ENCODE measurements at places on chromosomes 4 and X.
A peak's percentile ranks its signal among the peaks of the same experiment; 100 is the strongest.

DNA sequence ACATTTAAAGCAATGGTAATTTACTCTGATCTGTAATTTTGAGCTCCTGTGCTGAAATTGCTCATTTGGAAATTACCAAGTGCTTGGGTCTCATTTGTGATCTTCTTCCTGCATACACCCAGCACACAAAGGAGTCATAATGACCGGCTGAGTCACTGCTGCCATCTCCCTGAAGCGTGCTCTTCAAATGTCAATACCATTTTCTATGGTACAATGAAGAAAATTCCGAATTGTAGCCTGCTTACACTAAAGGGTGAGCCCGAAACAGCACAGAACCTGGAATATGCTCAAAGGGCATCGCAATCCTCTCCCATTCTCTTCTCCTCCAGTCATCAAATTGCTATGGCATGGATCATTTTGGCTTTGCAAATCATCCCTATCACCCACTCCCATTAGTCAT, 140.5 kb downstream of the GRIA3 start:
- no peak overlapping the region for H3K4me3 ChIP-seq
- H3K27ac ChIP-seq, result no peak overlapping the region
- no peak for DNase-seq
- no peaks in the 10 kb centered on the region for H3K36me3 ChIP-seq

- no peak overlapping the region for H3K4me3 ChIP-seq
- H3K4me1 ChIP-seq, result no peaks in the 10 kb centered on the region
- no peak for DNase-seq
- peak overlapping the region; percentile 77 for H3K27ac ChIP-seq
Observed at GRCh38 chr4:137534516-137534915, 2.2 kb upstream of the PCDH18 start.

DNA sequence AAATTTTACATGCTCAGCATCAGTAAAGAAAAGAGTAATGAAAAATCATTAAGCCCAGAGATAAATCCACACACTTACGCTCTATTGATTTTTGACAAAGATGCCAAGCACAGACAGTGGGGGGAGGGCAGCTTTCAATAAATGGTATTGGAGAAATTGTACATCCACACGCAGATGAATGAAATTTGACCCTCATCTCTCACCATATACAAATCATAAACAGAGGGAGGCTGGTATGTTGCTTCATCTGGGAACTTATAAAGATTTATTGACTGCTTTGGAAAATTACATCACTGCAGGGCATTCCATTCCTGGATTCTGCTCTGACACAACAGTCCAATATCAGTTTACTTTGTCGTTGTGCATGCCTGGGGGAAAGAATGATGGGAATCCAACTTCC, 58.4 kb upstream of the XAGE1A start:
- H3K27ac ChIP-seq, result no peak overlapping the region
- no peaks in the 10 kb centered on the region for H3K36me3 ChIP-seq
- H3K27me3 ChIP-seq, result no peaks in the 10 kb centered on the region

DNA sequence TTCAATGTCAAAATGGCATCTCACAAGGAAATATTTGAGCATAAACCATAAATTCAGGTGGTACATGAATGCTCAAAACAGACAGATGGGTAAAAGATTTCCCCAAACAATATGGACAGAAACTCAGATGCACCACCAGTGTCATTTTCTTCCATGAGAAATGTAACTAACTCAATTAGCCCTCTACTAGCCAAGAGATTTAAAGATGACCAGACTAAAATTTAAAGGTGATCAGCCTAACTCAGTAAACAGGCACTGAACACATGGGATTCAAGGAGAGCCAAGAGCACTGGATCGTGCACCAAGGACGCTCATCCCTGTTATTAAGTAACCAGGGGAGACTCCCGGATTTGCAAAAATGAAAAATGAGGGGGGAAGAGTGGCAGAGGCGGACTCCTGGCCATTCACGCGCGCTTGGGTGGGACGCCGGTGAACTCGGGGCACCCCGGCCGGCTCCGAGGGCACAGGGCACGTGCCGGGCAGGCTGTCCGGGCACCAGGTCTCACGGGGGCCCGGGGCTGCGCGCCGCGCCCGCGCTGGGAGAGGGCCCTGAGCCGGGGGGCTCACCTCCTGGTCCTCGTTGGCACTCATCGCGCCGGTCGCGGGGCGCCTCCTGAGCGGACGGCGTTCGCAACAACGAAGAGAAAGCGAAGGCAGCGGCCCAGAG, 490 bp downstream of the RWDD4 start:
- DNase-seq, result no peak
- H3K4me1 ChIP-seq, result no peaks in the 10 kb centered on the region
- peak overlapping the region; percentile 93 for H3K27ac ChIP-seq

GRCh38 chrX:15405846-15406245, 21.6 kb upstream of the VEGFD start:
- no peaks in the 10 kb centered on the region for H3K4me1 ChIP-seq
- H3K4me3 ChIP-seq, result no peak overlapping the region
- DNase-seq, result no peak

DNA sequence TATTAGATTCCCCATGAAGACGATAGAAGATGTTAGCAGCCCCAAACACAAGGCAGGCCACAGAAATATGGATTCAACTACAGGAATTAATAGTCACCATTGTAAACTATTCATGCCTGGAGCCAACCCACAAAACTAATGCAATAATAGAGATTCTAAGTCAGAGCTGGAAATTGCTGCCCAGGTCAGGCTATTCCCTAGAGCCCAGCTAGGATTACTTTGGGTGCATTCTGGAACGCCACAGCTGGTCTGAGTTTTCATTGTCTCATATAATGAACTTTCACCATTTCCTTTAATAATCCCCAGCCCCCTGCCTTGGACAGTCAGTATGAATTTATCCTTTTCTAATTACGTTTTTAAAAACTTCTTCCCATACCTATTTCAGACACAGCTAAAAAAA, 252.6 kb downstream of the PAPSS1 start:
- H3K27me3 ChIP-seq, result no peaks in the 10 kb centered on the region
- DNase-seq, result no peak
- H3K4me1 ChIP-seq, result no peaks in the 10 kb centered on the region
- no peaks in the 10 kb centered on the region for H3K36me3 ChIP-seq
- no peak overlapping the region for H3K27ac ChIP-seq

DNA sequence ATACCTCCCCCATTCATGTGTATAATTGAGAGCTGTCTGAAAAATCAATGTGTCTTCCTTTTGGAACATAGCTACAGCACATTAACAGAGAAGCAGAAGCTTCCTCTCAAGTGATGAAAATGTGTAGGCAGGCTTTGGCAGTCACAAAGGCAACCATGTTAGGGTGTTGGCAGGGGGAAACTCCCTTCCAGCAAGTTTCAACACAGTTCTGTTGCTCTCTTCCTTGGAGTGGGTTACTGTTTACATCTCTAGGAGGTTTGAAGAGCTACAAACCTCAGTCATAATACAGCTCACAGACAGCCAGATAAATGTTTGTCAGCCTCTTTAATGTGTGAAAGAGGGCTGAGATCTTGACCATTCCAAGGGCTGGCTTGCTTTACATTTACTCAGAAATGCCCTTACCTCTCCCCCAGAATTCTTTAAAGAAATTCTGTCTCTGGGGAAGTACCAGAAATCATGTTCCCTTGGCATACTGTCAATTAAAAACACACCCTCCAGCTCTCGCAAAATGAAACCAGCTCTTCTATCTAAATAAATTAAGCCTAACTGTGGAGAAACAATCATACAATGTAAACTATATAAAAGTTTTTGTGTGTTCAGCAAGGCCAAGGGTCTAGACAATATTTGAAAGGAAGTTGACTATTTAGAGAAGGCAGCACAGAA, 18.9 kb downstream of the ZBTB33 start:
- H3K36me3 ChIP-seq, result no peaks in the 10 kb centered on the region
- peak; percentile 14 for DNase-seq
- H3K4me3 ChIP-seq, result no peak overlapping the region
- H3K4me1 ChIP-seq, result no peaks in the 10 kb centered on the region

DNA sequence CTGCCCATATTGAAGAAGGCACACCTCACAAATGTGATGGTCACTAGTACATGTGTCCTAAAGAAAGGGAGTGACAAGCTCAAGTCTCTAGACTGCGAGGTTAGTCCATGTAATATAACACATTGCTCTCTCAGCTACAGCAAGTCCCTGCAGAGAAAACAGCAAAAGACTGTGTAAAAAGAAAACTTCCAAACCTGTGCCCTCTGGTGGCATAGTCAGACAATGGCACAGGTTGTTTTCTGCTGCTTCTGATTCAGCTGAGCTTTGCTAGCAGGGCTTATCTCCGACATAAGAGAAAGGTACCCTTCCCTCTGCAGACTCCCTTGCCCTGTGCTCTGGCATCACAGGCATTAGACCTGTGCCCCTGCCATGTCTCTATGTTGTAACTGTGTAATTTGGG, 1.4 kb upstream of the SERPINA7 start:
- H3K27me3 ChIP-seq, result no peaks in the 10 kb centered on the region
- H3K27ac ChIP-seq, result no peak overlapping the region
- no peak for DNase-seq
- H3K36me3 ChIP-seq, result no peaks in the 10 kb centered on the region

DNA sequence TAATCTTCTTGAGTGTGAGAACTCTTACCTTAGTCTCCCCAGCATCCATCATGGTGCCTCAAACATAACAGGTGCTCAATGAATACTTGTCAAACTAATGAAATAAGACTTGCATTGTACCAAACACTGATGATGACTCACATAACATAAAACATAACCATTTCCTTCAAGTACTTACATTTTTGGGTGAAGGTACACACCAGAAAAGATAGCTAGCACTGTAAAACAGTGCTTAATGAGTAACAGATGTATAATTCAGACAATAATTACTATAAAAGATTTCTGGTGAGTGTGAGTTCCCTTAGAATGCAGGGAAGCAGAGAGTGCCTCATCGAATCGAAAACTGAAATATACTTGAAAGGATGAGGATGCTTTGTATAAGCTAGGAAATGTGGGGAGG, 70.1 kb upstream of the HCCS start:
- H3K4me1 ChIP-seq, result no peaks in the 10 kb centered on the region
- no peak overlapping the region for H3K4me3 ChIP-seq
- no peak for DNase-seq
- H3K27ac ChIP-seq, result no peak overlapping the region

GRCh38 chr4:79209822-79210635, 115.8 kb downstream of the NAA11 start:
- no peaks in the 10 kb centered on the region for H3K27me3 ChIP-seq
- H3K36me3 ChIP-seq, result no peaks in the 10 kb centered on the region
- no peak overlapping the region for H3K4me3 ChIP-seq
- H3K27ac ChIP-seq, result no peak overlapping the region

GRCh38 chr4:66728280-66728679, 817.0 kb downstream of the CENPC start:
- H3K4me3 ChIP-seq, result no peak overlapping the region
- H3K4me1 ChIP-seq, result no peaks in the 10 kb centered on the region
- no peaks in the 10 kb centered on the region for H3K36me3 ChIP-seq
- no peak overlapping the region for H3K27ac ChIP-seq
- no peak for DNase-seq

DNA sequence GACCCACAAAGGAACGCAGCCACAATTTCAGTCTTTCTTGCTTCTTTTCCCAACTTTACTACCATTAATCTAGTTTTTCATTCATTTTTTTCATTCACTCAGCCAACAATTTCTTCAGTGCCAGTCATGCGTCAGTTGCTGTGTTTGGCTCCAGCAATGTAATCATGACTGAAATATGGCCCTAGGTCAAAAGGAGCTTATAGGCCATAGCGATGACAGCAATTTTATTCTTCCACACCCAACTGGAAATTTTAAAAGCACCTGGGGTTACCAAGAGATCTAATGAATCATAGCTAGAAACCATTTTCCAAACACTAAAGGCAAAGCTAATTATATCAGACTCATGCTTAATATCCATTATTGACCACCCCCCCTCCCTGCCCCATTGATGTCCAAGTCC, 29.8 kb upstream of the C1QTNF7 start:
- H3K27me3 ChIP-seq, result no peaks in the 10 kb centered on the region
- DNase-seq, result no peak
- no peak overlapping the region for H3K27ac ChIP-seq
- H3K36me3 ChIP-seq, result no peaks in the 10 kb centered on the region
- no peaks in the 10 kb centered on the region for H3K4me1 ChIP-seq

- H3K4me3 ChIP-seq, result no peak overlapping the region
- no peaks in the 10 kb centered on the region for H3K36me3 ChIP-seq
- H3K27me3 ChIP-seq, result no peaks in the 10 kb centered on the region
- H3K4me1 ChIP-seq, result no peaks in the 10 kb centered on the region
Observed at GRCh38 chrX:22429704-22430103, 157.0 kb downstream of the CBLL2 start.

DNA sequence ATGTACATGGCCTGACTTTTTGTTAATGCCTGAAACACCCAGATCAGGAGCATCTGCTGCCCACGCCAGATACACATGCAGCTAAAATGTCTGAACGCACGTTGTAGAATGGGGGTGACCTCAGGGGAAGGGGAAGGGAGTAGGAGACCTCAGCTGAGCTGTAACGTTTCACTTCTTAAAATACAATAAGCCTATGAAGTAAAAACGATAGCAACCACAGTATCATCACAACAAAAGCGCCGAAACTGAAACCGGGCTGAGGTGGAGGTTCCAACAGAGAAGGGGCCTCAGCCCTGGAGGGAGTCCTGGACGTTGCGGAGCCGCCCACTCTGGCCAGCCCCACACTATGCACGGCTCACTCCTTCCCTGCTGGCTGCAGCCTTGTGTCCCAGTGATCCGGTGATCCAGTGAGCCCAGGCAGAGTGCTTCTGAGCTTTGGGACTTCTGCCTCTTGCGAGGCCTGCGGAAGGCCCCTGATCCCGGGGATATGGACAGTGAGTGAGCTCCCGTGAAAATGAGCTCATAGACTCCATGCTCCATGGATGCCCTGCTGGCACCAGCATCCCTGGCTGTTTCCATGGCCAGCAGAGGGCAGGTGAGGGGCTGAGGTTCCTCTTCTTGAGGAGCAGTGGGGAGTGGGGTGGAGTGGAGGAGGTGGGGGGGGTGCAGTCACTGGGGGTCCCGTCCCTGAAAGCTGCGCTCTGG, 52.0 kb downstream of the HMX1 start:
- H3K27me3 ChIP-seq, result peaks cover 4% of the 10 kb centered on the region
- H3K36me3 ChIP-seq, result no peaks in the 10 kb centered on the region
- no peaks in the 10 kb centered on the region for H3K4me1 ChIP-seq
- DNase-seq, result no peak
- no peak overlapping the region for H3K27ac ChIP-seq
- H3K4me3 ChIP-seq, result no peak overlapping the region

- H3K36me3 ChIP-seq, result no peaks in the 10 kb centered on the region
- no peaks in the 10 kb centered on the region for H3K4me1 ChIP-seq
- no peak overlapping the region for H3K4me3 ChIP-seq
- no peak overlapping the region for H3K27ac ChIP-seq
- DNase-seq, result no peak
- no peaks in the 10 kb centered on the region for H3K27me3 ChIP-seq
Observed at GRCh38 chr4:36067116-36067515, 177.2 kb downstream of the ARAP2 start.

GRCh38 chrX:131812847-131813825, 210.0 kb upstream of the STK26 start:
- H3K36me3 ChIP-seq, result no peaks in the 10 kb centered on the region
- DNase-seq, result no peak
- H3K27ac ChIP-seq, result no peak overlapping the region

- no peak for DNase-seq
- no peak overlapping the region for H3K4me3 ChIP-seq
- no peaks in the 10 kb centered on the region for H3K4me1 ChIP-seq
- no peak overlapping the region for H3K27ac ChIP-seq
- peaks cover 6% of the 10 kb centered on the region for H3K36me3 ChIP-seq
- H3K27me3 ChIP-seq, result no peaks in the 10 kb centered on the region
Observed at GRCh38 chr4:1340861-1341260, 6.1 kb upstream of the UVSSA start.
